ENCODE measurements at places on chromosomes 5 and 9.

DNA sequence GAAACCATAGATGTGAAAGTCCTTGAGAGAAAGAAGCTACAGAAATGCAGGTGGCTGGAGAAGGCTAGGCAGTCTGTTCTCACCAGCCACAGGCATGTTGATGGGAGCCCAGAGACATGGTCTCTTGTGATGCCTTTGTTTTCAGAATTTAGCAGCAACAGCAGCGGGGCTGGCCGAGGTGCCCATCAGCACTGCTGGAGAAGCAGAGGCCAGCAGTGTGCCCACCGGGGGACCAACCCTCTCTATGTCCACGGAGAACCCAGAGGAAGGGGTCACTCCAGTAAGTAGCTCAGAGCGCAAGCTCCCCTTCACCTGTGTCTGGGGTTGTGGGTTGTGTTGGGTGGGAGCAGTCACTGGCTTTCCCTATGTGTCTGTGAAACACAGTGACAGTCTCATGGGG is 59.6 kb downstream of the COL15A1 start:
- no peak for DNase-seq

- no peak for DNase-seq
Observed at GRCh38 chr9:83469722-83470121, 68.5 kb downstream of the FRMD3 start.

GRCh38 chr5:65928322-65928752 is 2.0 kb downstream of the ERBIN start:
- no peak for DNase-seq

GRCh38 chr5:99926463-99926862 is 608.7 kb upstream of the FAM174A start:
- no peak for DNase-seq

DNA sequence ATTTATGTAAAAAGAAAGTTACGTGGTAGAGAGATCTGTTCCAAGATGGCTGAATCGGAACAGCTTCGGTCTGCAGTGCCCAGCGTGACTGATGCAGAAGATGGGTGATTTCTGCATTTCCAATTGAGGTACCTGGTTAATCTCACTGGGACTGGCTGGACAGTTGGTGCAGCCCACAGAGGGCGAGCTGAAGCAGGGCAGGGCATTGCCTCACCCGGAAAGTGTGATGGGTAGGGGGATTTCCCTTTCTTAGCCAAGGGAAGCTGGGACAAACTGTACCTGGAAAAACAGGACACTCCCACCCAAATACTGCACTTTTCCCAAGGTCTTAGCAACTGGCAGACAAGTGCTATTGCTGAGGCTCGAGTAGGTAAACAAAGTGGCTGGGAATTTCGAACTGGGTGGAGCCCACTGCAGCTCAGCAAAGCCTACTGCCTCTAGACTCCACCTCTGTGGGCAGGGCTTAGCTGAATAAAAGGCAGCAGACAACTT is 13.1 kb upstream of the HSD17B4 start:
- no peak for DNase-seq

DNA sequence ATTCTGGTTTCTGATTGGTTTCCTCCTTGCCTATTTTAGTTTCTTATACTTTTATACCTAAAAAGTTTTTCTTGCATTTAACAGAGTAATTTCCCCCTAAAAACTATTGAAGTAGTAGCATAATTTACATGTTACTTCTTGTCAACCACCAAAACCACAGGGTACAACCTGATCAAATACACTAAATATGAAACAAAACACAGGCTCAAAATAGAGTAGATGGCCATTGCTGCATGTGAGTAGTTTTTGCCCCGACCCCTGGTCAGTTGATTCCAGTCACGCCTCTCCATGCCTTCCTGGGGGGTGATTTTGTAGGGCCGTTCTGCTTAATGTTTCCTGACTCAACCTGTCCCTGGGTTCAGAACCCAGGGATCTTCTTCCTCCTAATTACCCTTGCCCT is 101.8 kb downstream of the TLE4 start:
- DNase-seq, result no peak

GRCh38 chr5:16853518-16853917 is 82.6 kb downstream of the MYO10 start:
- DNase-seq, result no peak

- no peak for DNase-seq
Observed at GRCh38 chr5:110050640-110051345, 361.1 kb downstream of the MAN2A1 start.

DNA sequence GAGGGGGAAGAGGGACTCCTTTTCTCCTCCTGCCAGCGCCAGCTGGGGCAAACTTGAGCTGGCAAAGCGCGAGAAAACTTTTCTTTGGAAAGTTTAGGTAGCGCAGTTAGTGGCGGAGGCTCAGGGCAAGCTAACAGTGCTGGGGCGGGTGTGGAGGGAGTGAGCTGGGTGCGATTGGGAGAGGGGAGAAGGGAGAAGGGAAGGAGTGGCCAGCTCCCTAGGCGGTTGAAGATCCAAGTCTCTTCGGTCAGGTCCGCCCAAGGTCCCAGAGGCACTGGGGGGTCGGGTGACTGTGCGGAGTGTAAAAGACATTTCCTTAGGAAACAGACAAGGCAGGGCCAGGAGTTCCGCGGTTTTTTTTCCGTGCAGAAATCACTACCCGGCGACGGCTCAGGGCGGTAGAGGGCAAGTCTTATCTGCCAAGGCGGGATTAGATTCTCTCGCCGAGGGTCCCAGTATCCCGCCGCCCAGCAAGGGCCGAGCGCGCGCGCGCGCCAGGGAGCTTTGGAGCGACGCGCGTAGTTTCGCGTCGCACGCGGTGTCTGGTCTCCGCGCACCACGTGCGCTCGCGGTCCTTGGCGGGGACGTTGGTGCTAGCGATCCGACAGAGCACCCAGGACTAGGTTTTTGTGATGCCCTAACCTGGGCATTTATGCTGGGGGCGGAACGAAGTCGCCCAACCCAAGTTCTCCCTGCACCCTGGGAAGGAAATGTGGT is 33.6 kb upstream of the NFIB start:
- no peak for DNase-seq

DNA sequence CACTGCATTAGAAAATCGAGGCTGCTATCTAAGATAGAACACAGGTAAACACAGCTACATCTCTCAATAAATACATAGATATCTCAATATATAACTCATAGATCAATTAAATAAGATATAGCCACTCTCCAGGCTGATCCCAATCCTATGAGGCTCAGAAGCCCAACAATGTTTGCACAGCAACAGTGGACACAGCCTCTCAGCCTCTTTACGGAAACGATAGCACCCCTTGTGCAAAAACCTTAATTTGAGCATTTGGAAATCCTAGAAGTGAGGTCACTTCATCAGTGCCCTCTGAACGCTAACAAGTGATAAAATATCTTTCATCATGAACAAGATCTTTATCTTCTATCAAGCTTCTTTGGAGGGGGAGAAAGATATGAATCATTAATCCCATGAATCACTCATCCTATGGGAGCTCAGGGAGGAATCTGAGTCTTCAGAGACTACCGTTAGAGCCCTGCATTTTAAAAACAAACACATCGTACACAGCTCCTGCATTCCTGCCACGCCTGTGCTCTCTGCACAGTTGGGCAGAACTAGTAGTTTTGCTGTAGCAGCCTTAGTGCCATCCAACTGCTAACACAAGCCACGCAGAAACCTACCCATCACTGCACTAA is 71.4 kb downstream of the MED27 start:
- DNase-seq, result no peak

- DNase-seq, result no peak
Observed at GRCh38 chr5:72586788-72587530, 79.7 kb upstream of the ZNF366 start.

- peak; percentile 69 for DNase-seq
Observed at GRCh38 chr5:126965061-126965475, 65.3 kb downstream of the MARCHF3 start.

- DNase-seq, result no peak
Observed at GRCh38 chr5:36662291-36662851, 56.0 kb downstream of the SLC1A3 start.

DNA sequence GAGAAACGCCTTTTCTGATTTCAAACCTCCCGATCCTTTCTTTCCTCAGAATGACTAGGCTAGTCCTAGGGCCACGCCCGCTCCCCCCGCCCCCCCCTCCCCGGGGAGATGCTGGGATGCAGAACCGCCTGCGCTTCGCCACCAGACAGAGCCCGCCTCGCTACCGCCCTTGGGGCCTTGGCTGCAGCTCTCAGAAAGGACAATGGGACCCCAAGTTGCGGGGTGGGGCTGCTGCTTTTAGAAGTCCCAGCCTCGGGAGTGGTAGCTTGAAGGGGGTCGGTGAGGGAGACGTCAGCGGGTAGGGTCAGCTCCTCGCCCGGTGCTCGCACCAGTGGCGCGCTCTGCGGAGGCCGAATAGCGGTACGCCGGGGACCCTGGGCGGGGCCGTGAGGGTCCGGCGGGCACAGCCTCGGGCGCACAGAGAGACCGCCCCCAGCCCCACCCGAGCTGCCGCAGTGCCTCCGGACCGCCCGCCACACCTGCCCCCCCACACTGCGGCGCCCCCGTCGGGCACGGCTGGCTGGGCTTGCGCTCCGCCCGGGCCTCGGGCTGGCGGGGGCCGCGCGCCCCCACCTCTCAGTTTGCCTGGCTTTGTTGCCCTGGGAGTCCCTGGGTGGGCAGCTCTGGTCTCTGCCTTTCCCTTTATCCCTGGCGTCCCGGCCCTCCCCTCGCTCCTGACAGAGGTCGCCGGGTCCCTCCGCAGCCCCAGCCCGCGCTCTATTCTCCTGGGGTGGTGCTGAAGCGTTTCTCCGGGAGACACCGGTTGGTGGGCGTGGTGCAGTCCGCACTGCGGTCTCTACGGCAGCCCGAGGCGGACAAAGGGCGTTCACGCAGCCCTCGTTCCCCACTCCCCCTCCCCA is 1.2 kb downstream of the MAP1B start:
- DNase-seq, result no peak
